ENCODE measurements at places on chromosomes 2 and 18.

- DNase-seq: no peak
These were observed 57.6 kb downstream of the KCNG2 start for GRCh38 chr18:79855147-79855933.

GRCh38 chr2:38702413-38702812 is 36.5 kb downstream of the GALM start:
- DNase-seq: no peak

DNA sequence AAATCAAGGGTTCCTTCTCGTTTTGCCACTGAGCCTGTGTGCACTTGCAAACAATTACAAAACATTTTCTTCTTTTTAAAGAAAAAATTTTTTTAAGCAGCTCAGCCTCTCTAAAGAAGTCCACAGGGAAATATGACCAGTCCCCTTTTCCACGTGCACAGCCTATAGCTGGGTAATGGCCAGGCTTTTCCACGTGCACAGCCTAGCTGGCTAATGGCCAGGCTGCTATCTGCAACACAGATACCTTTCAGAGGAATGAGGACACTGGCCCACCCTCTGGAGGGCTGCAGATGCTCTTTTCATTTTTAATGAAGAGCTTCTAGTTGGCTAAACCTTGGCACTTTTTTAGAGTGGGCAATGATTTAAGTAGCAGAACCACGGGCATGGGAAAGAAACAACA is 46.3 kb downstream of the ASB18 start:
- DNase-seq: no peak

DNA sequence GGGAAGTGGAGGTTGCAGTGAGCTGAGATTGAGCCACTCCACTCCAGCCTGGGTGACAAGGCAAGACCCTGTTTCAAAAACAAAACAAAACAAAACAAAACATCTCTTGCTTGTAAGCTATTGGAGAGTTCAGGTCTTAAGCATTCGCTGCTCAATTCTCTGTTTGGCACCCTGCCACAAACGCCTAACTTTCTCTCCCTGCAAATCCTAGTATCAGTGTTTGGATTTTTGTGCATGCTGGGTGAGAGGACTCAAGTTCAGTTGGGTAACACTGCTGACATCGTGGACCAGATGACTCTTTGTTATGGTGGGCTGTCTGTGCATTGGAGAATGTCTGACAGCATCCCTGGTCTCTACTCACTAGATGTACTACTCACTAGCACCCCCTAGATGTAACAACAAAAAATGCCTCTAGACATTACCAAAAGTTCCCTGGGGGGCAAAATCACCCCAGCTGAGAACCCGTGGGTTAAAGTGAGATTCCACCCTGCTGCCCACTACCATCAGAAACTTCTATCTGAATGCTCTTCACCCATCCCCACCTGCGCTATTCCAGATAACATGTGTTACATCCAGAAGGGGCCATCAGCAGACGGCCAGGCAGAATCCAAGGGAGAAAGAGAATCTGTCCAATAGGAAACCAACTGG is 50.9 kb downstream of the CACNB4 start:
- no peak for DNase-seq

DNA sequence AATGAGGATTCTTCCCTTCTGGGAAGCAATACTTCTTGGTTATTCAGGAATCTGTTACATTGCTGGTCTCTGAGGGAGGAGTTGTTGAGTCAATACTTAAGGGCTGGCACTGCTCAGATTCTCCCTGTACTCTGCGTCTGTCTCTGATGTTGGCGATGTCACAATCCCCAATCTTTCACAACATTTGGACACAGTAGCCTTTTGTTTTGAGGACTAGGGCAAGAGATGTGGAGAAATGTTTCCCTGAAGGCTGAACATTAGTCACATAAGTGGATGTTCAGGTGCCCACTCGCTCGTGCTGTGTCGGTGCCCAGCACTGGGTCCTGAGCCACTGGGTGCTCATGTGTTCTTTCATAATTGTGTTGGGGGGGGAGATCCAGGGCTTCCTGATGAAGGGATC is 55.0 kb downstream of the MAPK4 start:
- DNase-seq: no peak

- no peak for DNase-seq
These were observed 214.0 kb upstream of the NT5C1B start for GRCh38 chr2:18803141-18803939.

DNA sequence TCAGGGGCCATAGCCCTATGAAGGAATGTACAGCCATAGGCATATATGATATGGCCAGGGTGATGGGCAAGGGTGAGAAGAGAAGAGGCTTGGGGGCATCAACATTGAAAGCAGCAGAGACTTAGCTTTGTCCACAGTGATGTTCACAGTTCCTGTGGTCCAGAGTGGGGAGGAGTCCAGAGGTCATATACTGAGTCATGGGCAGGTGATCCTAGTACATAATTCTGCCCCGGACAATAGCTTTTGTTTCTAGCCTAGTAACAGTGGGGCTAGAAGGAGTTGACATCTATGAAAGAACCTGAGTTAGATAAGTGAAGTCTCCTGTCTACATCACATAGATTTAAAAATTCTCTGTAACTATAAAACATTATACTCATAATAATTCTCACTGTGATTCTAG is 496.3 kb upstream of the TNP1 start:
- DNase-seq: no peak

All from stimulated activated CD4-positive, alpha-beta T cell treated with anti-CD3 and anti-CD28 coated beads, Interleukin-12 subunit alpha, Interleukin-12 subunit beta, amount 100 ng/mL, for 4 hours (primary cell).